ENCODE measurements at places on chromosomes 12 and 14.
A peak's percentile ranks its signal among the peaks of the same experiment; 100 is the strongest.

GRCh38 chr12:63038713-63039100, 103.8 kb upstream of the PPM1H start:
- DNase-seq: no peak

DNA sequence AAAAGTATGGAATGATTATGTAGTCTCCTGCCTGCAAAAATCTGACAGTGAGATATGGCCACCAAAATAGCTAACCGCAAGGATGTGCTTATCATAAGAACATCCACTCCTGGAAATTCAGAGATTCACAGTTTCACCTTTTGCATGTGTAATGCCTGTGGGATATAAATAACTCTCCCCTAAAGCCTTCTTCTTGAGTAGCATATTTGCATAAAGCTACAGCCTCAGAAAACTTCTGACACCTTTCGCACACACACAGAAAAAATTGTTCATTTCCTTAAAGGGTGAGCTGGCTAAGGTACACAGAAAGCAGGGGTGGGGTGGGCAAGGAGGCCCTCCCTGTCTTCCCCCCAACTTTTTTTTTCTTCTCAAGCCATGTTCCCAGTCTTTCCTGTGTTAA, 3.1 kb upstream of the IGF1 start:
- DNase-seq: no peak

DNA sequence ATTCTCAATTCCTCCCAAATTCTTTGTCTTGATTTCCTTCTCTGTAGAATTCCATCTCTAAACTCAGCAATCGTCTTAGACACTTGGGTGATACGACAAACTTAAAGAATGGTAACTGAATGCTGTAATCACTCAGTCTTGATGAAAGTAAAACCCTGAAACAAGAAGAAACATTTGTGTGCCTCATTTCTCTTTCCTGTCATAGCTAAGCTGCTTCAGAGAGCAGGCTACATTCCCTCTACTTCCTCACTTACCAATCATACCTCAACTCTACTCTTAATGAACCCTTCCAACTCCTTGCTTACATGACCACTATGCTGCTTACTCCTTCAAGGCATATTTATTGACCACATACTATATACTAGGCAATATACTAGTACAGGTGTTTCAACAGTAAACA, 8.3 kb downstream of the MAP4K5 start:
- no peak for DNase-seq

- no peak for DNase-seq
Observed at GRCh38 chr12:102800565-102800964, 116.5 kb downstream of the PAH start.

DNA sequence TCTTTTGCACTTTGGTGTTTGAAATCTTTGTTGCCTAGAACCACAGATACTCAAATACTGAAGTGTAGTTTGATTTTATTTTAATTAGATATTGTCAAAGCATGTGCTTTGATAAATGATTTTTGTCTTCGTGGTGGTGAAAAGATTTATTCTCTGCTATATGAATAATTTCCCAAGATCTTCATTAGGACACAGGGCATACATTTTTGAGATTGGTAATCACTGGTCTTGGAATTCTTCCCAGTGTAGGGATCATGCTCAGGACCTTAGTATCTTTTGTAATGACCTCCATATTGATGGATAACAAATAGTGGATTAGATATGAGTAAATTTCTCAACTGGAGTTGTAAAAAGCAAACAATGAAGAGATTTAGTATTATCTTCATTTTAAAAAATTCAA, 28.2 kb downstream of the TBK1 start:
- DNase-seq: no peak

GRCh38 chr14:83908419-83908818, 1621.5 kb upstream of the FLRT2 start:
- DNase-seq: no peak

DNA sequence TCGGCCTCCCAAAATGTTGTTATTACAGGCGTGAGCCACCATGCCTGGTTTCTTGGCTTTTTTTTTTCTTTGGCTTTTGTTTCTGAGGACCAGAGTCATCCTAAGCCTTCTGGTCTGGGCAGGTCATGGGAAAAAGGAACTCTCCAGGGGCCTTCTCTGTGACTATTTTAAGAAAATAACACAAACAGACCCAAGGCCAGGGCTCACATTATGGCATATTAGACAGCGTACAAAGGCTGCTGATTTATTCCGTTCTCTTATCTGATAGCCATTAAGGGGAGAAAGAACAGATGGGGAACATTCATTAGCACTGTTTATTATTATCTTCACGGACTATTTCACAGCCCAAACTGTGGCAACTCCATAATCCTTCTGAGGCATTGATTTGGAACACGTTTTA, 28.8 kb upstream of the MANSC4 start:
- peak; percentile 74 for DNase-seq

- no peak for DNase-seq
Observed at GRCh38 chr12:84157170-84157569, 755.4 kb downstream of the SLC6A15 start.

DNA sequence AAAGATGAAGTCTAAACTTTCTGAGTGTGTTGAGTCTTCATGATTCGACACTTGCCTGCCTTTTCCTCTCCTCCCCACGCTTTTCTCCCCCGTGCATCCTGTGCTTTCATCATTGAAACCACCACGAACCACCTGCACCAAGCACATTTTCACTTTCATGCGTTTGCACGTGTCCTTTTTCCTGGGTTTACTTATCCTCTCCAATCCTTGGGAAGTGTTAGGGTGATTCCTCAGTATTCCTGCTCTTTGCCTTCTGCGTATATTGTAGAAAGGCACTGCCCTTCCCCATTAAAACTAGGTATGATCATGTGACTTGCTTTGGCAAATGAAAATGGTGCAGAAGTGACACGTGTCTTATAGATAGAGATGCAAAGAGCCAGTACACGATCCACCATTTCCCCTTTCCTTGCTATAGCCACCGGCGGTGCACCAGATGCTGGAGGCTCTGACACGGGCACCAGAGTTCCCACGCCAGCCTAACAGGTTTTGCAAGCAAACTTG, 106.6 kb downstream of the BRMS1L start:
- DNase-seq: no peak

GRCh38 chr12:21992823-21993222, 51.6 kb upstream of the ABCC9 start:
- no peak for DNase-seq

- DNase-seq: no peak
Observed at GRCh38 chr12:129215556-129215955, 362.3 kb downstream of the GLT1D1 start.

- DNase-seq: no peak
Observed at GRCh38 chr14:69260861-69261564, 1.1 kb downstream of the GALNT16 start.

DNA sequence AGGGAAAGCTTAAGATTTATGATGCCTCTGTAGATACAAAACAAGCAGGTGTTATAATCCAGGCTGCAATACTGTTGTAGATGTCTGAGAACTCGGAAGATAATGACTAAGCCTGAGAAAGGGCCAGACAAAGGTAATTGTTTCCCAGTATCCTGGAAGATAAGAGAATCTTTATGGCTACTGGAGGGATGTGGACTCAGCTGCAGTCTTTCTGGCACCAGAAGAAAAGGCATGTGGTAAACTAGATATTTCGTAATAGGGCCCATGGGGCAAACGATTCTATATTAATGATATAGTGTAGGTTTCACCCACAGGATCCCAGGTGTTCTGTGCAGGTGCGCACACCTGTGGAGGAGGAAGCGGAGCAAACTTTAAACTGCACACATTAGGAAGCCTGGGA, 9.2 kb upstream of the APOLD1 start:
- no peak for DNase-seq

DNA sequence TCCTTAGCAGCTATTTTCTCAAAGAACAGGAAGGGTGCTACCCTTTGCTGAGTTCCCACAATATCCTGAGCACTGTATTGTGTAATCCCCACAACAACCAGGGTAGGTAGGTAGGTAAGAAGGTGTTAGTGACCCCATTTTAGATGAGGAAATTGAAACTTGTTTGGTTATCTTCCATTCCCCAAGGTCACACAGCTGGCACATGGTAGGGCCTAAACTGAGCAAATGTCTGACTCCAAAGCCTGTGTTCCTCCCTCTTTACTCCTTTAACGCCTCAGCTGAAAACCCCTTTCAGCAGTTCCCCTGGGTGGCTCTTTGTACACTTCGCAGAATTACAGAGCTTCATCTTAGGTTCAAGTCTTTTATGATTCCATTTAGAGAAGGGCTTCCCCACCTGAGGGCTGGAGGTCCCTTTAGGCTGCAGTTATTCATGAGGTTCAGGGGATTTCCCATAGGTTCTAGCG, 26.5 kb upstream of the RIC8B start:
- no peak for DNase-seq

DNA sequence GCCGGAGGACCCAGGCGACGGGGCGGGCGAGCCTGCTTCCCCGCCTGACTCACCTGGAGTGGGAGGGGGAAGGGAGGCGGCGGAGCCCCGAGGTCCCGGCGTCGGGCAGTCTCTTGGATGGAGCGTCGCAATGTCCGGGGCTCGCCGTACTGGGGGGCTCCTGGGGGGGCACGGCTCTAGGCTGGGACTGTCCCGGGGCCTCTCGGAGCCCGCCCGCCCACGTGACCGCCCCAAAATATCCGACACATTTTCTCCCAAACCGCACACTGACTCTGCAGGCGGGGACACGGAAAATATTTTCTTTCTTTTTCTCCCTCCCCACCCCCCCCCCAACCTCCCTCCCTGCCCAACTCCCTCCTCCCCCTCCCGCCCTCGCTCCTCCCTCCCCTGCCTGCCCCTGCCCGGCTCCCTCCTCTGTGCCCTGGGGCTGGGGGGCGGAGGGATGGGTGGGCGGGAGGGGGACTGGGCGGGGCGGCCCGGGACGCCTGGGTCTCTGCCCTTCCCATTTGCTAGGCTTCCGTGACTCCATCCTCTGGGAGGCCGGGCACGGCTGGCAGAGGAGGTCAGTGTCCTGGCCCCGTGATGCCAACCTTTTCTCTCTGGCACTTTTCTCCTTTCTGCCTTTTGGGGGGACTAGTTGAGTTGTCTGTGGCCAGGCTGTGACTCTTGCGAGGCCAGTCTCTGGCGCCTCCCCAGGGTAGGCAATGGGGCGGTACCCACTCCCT, at the start of gene RARG:
Gene RARG (minus strand): TSS at position 289 of the 725 bp plus-strand sequence. CDS start 4,664 bp downstream, outside the sequence.
- no peak for DNase-seq

- DNase-seq: no peak
Observed at GRCh38 chr12:112148031-112148513, 22.7 kb downstream of the TRAFD1 start.

- DNase-seq: no peak
Observed at GRCh38 chr14:68813318-68813838, 20.5 kb upstream of the ZFP36L1 start.

DNA sequence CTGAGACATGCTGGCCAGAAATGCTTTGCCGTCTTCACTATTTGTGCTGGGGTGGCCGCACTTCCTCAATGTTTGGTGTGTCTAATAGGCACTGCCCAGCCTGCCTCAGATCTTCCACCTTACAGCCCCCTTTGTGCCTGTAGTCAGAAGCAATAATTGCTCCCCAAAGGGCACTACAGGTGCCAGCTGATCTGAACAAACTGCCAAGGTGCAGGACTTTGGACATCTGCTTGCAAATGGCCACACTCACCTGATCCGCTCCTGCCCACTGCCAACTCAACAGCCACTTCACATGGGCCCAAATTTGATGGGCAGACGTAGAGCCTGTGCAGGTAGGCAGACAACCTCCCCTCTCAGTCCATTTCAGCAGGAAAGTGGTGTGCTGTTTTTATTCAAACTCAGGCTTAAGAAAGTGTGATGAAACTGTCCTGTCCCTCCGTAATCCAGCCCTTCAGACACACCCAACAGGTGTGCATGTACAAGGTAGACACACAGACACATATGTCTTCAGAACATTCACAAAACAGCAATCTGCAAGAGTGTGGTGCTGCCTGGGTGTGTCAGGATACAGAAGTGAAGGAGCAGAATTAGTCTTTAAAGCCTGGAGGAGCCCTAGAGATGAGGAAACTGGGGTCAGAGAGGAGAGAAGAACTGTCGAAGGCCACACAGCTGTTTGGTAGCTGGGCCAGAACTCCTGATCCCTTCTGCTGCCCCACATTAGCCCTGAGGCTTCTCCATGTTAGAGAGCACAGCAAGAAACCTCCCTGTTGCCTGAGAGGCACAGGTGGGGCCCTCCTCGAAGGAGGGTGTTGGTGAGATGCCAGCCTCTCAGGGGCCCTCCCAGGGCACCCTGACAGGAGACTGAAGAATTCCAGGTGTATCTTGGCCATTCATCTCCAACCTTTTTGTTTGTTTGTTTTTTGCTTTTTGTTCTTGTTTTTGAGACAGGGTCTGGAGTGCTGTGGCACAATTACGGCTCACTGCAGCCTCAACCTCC, 4.4 kb upstream of the KRT75 start:
- no peak for DNase-seq

GRCh38 chr12:21666722-21667121, 9.1 kb upstream of the LDHB start:
- no peak for DNase-seq

DNA sequence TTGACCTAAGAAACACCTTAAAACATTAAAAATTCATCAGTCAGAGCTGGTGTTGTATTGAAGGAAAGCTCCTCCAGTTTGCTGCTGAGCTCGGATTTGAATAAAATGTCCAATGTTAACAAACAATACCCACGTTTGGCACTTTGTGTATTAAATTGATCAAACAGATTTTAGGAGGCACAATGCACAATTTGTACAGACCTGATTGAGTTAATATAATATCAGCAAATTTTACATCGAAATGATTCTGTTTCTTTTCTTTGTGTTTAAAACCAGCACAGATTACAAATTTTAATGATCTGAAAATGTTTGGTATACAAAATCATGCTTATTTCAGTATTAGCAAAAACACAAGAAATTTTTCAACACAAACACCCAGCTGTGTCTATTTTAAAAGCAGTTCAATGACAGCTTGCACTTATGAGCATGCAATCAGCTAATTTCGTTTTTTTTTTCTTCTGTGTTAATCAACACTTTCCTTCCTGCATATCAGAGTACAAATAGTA, 2.8 kb upstream of the FOXG1 start:
- DNase-seq: no peak

- no peak for DNase-seq
Observed at GRCh38 chr12:85277900-85278597, 2.0 kb upstream of the ALX1 start.

DNA sequence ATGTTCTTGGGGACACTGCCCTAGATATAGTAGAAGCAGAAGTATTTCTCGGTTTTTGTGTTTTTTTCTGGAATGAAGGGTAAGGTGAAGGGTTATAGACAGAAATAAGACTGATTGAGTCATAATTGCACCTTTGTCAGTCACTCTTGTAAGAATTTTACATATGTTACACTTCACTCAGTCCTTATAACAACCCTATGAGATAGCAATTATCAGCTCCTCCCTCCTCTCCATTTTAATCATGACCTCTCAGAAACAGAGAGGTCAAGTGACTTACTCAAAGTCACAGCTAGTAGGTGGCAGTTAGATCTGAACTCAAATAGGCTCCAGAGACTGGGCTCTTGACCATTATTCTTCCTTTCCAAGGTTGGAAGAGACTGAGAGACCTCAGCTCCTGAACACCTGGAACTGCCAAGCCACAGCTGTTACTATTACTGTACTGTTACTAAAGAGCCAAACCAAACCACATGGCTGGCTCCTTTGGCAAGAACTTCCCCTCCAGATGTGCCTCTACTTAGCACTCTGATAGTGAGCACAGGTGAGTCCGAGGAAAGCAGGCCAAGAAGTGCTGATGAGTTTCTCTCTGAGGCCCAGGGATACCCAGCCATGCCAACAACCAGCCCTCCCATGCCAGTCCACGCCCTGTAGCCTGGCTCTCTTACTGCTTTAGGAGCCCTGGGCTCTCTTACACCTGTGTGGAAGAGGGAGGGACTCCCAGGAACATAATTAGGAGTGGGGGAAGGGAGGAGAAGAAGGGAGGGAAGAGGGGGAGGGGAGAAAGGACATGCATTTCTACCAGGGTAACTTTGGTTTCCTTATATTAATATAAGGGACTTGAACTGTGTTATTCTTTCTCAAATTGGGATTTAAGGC, 121.3 kb downstream of the CRADD start:
- no peak for DNase-seq

GRCh38 chr12:48934312-48934706, 9.0 kb upstream of the FKBP11 start:
- peak; percentile 17 for DNase-seq
